Astrocyte (in vitro differentiated cells and primary cell): ENCODE measurements at places on chromosomes 7 and 10.

DNA sequence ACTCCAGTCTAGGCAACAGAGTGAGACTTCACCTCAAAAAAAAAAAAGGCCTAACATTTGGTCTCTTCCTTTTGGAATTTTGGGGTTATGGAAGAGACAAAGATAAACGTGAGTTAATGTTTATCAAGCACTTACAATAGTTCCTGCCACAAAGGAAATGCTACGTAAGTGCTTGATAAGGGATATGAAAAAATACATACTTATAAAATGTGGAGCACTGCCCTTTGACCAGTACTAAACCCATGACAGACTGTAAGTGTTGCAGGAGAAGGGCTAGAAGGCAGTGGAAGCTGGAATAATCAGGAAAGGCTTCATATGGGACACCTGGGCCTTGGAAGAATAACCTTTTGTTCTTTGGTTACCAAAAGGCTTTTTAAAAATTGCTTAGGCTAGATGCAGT lies 25.5 kb downstream of the TMEM248 start:
- DNase-seq: no peak

GRCh38 chr7:55440040-55440690 lies 75.0 kb downstream of the LANCL2 start:
- DNase-seq: no peak

GRCh38 chr7:80273327-80273726 lies 138.7 kb downstream of the GNAI1 start:
- DNase-seq: peak; percentile 67

DNA sequence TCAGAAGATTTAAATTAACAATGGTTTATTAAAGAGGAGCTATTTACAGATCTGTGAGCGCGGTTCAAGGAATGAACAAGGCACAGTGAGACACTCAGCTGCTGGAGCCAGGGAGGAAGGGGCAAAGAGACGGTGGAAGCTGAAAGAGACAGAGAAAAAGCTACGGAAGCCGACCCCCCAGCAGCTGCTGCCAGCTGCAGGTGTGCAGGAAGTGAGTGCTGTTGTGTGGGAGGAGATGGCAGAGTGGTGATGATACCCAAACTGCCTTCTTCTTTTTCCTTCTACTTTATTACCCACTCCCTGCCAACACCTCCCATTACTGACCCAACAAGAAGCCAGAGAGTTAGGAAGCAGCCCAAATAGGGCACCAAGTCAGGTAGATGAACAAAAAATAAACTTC lies 41.9 kb upstream of the MBL2 start:
- DNase-seq: no peak

- no peak for DNase-seq
Observed at GRCh38 chr7:37037286-37037685, 313.0 kb upstream of the AOAH start.

GRCh38 chr10:84991301-84991700 lies 662.9 kb downstream of the CCSER2 start:
- no peak for DNase-seq

DNA sequence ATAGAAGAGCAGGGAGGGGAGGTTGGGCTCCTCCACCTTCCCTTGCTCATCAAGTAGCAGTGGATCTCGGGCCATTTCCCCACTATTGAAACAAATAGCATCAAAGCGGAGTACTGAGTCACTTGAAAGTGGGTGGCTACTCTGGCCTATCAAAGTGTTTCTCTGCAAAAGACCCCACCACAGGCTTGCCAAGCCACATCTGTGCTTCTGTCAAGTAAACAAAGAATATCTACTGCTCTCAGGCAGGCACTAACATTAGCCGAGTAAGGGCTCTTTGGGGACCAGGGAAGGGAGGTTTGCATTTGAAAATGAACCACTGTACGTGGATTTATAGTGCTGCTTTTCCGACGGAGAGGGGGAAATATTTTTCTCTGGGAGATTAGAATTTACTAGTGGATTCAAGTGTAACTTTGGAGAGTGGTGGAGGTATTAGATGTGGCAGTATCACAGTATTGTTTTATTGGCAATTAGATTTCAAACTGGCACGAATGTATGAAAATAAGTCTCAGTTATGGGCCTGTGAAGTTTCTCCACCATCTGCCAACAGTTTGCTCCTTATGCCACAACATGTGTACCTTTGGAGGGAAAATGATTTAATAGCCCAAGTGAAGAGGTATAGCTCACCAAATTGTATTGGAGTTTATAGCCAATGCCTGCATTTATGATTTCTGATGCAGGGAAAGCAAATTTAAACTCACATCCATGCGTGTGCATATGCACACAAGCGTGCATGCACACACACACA lies 97.5 kb downstream of the RPS24 start:
- peak; percentile 10 for DNase-seq

DNA sequence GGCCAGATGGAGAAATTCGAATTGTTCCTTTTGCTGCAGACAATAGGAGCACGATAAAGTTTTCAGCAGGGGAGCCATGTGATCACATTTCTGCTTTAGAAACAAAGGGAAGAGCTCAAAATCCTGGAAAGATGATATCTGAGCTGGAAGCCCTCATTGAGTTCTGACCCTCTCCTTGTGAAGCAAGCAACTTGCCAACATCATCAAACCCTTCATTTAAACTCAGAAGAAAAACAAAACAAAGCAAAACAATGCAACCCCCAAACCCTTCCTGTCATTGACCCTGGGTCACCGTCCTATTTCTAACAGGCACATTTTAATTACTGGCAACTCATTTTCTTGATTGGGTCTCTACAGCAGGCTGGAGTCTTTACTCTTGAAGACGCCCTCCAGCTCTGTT lies 198.3 kb upstream of the ZNF32 start:
- no peak for DNase-seq

DNA sequence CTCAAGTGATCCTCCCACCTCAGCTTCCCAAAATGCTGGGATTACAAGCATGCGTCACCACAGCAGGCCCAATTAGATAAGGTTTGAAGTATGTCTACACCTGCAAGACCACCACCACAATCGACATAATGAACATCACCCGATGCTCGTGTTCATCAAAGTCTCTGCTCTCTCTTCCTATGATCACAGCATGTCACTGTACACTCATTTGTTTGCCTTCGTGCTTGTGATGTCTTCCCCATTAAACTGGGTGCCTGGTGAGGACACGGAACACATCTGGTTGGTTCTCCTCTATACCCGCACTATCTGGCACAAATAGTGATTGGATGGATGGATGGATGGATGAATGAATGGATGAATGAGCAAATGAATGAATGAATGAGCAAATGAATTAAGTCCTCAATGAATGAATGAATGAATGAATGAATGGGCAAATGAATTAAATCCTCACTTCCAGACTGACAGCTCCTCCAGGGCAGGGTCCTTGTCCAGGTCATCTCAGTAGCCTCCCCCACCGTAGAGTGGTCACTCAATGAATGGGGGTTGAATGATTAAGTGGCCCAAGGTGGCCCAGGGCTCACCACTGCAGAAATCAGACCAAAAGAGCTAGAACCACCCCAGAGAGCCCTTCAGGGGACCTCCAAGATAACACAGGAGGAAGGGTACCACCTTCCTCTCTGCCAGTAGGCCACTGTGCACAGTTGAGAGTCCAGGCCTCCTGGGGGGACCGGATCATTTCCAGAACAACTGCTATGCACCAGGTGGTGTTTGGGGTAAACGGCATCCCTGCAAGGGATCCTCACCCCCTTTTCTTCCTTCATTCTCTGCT lies 101.9 kb upstream of the TNRC18 start:
- no peak for DNase-seq

GRCh38 chr10:124403548-124403947 lies 15.2 kb downstream of the OAT start:
- DNase-seq: peak; percentile 65

GRCh38 chr7:159032753-159033472 lies 111.8 kb downstream of the VIPR2 start:
- DNase-seq: no peak

- DNase-seq: no peak
Observed at GRCh38 chr10:106960812-106961211, 203.7 kb downstream of the SORCS1 start.
